ENCODE measurements at places on chromosomes 5 and 9.

DNA sequence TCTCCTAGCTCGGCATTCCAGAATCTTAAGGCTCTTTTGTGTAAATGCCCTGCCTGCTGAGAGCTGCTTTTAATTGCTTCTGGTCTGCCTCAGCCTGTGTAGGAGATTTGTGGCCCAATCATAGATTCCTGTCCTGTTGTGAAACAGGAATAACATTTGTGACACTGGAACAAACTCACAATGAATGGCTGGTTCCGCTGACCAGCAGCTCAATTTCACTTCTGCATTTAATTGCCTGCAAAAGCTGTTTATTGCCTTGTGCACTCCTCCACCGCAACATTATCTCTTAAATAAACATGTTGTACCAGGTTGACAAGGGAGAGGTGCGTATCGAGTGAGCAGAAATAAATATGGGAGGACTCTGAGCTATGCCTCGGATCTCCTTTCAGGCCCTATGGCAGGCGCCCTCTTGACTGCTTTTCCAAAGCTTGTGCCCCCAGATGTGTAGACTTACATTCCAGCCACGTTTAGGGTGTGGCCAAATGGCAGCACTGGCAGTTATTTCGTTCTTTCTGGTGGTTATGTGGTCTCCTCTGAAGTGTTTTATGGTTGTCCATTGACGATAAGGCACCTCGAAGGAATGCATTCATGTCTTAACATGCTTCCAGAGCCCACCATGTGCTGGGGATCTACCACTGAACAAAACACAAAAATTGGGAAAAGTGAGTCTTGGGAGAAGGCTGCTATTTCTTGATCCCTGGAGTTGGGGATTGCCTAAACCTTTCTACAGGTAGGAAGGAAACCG is 58.1 kb downstream of the DMRT1 start:
- DNase-seq = no peak

GRCh38 chr9:124569942-124570341 is 62.7 kb upstream of the NR5A1 start:
- DNase-seq = no peak

- no peak for DNase-seq
Measured at GRCh38 chr9:89388084-89388867, 70.0 kb downstream of the SECISBP2 start.

- no peak for DNase-seq
Measured at GRCh38 chr5:99243111-99243510, 314.3 kb upstream of the CHD1 start.

- no peak for DNase-seq
Measured at GRCh38 chr9:137095664-137096517, 9.1 kb downstream of the MAN1B1 start.

Data from Caco-2 (cell line).